ENCODE measurements at places on chromosomes 2 and 18. TPM values are rescaled to one million over a fixed set of nuclear protein-coding genes. Genes with fewer than 3 reads are reported as not detected.

The METTL4 gene
- polyA plus RNA-seq, result 9.9 TPM

The LIMS2 gene
- 52.6 TPM for polyA plus RNA-seq

The KCNIP3 gene
- 5.8 TPM for polyA plus RNA-seq

The EFR3B gene
- 5.3 TPM for polyA plus RNA-seq

The UGT1A10 gene
- not detected for polyA plus RNA-seq

The FHOD3 gene
- polyA plus RNA-seq, result 42.9 TPM

The NGEF gene
- 0.56 TPM for polyA plus RNA-seq

The SRD5A2 gene
- polyA plus RNA-seq, result not detected

The LAMA3 gene
- 3.1 TPM for polyA plus RNA-seq

The DNAJC5G gene
- polyA plus RNA-seq, result 0.34 TPM

The B3GNT7 gene
- 0.68 TPM for polyA plus RNA-seq

The REG3A gene
- not detected for polyA plus RNA-seq

The GPR45 gene
- polyA plus RNA-seq, result not detected

The LYG2 gene
- polyA plus RNA-seq, result 0.25 TPM

The ALPP gene
- polyA plus RNA-seq, result not detected

The ABCG8 gene
- polyA plus RNA-seq, result 0.10 TPM

The SCG2 gene
- polyA plus RNA-seq, result not detected
